Stimulated activated CD8-positive, alpha-beta memory T cell treated with anti-CD3 and anti-CD28 coated beads, Interleukin-15, amount 100 ng/mL, for 48 hours (primary cell): ENCODE measurements at places on chromosomes 4 and X.

GRCh38 chr4:839675-840443, 13.9 kb upstream of the CPLX1 start:
- DNase-seq = no peak

DNA sequence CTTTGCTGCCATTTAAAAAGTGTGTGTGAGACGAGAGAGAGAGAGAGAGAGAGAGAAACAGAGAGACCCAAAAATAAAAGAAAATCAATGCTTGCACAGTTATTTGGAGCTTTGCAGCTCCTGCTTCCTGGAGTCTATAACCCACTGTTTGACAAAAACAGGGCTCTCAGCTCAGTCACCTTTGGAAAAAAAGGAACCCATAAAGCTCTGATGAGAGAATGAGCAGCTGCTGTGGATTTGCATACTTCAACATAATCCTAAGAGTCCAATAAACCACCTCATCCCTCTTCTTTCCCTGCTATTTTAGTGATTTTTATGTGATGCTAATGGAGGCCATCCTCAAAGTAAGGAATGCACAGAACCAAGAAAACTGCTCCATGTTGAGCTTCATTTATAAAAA, 50.3 kb downstream of the USP26 start:
- DNase-seq = no peak

DNA sequence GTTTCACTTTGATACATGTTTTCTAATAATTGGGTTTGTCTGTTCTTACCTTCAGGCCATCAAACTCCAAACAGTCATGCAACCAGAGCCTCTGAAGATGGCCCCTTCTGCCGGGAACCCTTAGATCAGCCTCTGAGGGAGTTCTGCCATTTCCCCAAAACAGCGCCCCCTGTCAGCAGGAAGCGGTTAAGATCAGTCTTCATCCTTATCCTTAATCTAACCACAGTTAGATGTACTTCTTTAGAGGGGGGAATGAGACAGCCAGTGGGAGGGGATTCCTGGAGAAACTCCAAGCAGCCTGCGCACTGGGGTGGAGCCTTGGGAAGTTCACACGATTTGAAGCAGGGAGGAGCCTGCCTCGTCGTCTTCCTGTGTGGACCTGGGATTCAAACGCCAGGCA, 185.4 kb downstream of the INPP4B start:
- no peak for DNase-seq

GRCh38 chr4:128468123-128468989, 180.7 kb upstream of the PGRMC2 start:
- no peak for DNase-seq

DNA sequence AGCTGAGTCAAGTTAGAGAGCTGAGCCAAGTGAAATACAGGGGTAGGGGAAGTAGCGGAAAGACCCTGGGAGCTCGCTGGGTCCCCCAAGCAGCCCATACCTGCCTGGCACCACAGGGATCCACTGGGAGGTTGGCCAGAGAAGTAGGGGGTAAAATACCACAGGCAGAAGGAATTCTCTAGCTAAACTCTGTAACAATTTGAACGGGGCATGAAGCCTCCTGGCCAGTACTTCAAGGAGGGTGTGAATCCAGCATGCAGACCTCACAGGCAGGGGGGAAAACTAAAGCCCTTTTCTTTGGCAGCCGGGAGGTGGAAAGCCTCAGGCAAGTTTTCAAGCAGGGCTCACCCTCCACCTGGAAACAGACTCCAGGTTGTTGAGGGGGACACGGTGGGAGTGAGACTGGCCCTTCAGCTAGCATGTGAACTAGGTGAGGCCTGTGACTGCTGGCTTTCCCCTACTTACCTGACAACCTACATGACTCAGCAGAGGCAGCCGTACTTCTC, 3.7 kb upstream of the UGT2A1 start:
- no peak for DNase-seq
